Caudate nucleus (tissue), 63 donors: ENCODE measurements at places on chromosomes 2 and 18.

DNA sequence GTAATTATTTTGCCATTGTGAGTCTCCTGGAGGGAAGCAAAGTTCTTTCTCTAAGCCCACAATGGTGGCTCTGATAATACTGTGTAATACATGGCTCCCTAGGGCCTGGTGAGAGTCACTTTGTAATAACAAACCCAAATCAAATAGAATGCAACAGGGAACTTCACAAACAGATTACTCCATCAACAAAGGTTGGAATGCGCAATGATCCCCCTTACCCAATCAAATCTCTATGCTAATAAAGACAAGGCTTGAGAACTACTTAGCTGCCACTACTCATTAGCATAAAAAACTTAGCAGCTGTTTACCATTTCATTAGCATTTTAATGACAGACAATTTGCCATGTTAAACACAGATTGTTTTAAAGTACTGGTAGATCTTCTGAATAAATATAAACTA lies 285.6 kb upstream of the SESTD1 start:
- DNase-seq: no peak

- DNase-seq: no peak
Measured at GRCh38 chr18:70085641-70086040, 119.8 kb downstream of the RTTN start.

GRCh38 chr18:53819174-53819573 lies 405.3 kb downstream of the MBD2 start:
- DNase-seq: no peak

GRCh38 chr18:56775701-56776100 lies 124.5 kb downstream of the WDR7 start:
- no peak for DNase-seq

GRCh38 chr2:26649322-26649721 lies 8.2 kb upstream of the CIB4 start:
- no peak for DNase-seq

DNA sequence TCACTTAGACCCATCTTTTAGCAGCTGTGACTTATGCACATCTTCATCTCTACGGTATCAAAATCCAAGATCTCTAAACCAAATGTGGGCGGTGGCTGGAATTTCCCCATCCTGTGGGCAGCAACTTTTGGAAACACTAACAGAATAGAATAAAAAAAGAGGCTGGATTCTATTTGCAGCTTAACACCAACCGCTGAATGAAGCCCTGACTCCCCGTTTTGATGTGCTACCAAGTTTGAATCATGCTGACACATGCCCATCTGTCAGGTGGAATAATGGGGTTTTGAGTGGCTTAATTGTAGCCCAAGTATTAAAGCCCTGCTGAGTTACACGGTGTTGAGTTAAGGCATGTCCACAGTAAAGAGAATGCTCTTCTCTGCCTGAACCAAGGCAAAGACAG lies 165.2 kb downstream of the MTCL1 start:
- DNase-seq: no peak

GRCh38 chr18:60235164-60235563 lies 137.4 kb downstream of the MC4R start:
- DNase-seq: no peak

GRCh38 chr2:140178234-140178633 lies 1398.0 kb upstream of the NXPH2 start:
- DNase-seq: no peak

- DNase-seq: no peak
Measured at GRCh38 chr18:61281431-61281830, 51.8 kb upstream of the CDH20 start.

- no peak for DNase-seq
Measured at GRCh38 chr2:188076149-188077056, 215.3 kb upstream of the GULP1 start.

DNA sequence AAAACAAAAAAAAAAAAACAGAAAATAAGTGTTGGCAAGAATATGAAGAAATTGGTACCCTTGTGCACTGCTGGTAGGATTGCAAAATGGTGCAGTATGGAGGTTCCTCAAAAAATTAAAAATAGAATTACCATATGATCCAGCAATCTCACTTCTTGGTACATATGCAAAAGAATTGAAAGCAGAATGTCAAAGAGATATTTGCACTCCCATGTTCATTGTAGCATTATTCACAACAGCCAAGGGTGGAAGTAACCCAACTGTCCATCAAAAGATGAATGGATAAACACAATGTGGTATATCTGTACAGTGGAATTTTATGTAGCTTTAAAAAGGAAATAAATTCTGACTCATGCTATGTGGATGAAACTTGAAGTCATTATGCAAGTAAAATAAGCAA lies 72.8 kb upstream of the POU3F3 start:
- no peak for DNase-seq

- no peak for DNase-seq
Measured at GRCh38 chr2:205347899-205348298, 334.4 kb upstream of the NRP2 start.

- DNase-seq: no peak
Measured at GRCh38 chr2:60492548-60492947, 60.9 kb downstream of the BCL11A start.

- no peak for DNase-seq
Measured at GRCh38 chr2:138415985-138416384, 85.6 kb upstream of the SPOPL start.

GRCh38 chr2:150045601-150046000 lies 441.9 kb downstream of the RND3 start:
- DNase-seq: no peak

- DNase-seq: no peak
Measured at GRCh38 chr2:182144041-182144775, 158.6 kb downstream of the PPP1R1C start.

DNA sequence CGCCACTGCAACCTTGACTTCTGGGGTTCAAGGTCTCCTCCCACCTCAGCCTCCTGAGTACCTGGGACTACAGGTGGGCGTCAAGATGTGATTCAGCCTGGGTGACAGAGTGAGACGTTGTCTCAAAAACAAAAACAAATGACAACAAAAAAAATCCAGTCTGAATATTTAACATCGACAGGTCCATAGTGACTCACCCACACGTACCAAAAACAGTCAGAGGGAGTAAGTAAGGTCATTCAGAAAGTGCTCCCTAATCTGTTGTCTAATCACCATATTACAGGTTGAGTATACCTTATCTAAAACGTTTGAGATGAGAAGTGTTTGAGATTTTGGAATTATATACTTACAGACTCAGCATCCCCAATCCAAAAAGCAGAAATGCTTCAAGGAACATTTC lies 24.4 kb downstream of the SAP130 start:
- DNase-seq: no peak
